IPS DF 6.9 (cell line): ENCODE measurements at places on chromosomes 3 and 15.

DNA sequence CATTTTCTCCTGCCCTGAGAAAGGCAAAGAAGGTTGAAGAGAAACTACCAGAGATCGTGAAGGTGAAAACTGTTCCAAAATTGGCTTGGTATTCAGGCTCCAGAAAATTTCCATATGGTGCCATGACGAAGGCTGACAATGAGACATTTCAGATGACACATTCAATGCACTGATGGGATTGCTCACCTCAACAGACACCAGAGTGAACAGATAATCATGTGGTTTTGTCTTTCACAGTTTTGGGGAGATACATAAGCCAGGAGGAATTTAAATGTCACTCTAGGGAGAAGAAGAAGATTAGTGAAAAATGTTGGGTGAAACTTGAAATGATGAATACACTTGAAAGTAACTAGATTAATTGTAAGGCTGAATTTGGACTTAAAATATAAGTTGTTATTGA is 339.7 kb upstream of the EPHA3 start:
- DNase-seq: no peak

- no peak for DNase-seq
These were observed 427.6 kb upstream of the SEMA6D start for GRCh38 chr15:47289656-47290055.

DNA sequence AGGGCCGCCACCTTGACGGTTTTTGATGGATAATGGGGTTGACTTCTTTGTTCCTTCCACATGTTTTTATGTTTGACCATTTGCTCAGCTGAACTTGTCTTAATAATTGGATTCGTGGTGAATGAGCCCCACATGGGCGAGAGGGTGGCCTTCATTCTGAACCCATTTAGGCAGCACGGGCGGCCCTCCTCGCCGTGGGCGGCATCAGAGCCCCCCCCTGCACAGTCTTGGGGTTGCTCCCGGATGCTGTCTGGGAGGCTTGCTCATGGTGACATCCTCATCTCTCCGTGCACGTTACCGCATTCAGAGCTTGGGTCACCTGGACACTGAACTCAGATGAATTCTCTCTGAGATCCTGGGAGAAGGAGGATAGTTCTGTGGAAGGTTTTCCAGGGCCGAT is 172.3 kb upstream of the OSBPL11 start:
- no peak for DNase-seq

GRCh38 chr15:85534031-85534430 is 153.6 kb downstream of the AKAP13 start:
- no peak for DNase-seq

DNA sequence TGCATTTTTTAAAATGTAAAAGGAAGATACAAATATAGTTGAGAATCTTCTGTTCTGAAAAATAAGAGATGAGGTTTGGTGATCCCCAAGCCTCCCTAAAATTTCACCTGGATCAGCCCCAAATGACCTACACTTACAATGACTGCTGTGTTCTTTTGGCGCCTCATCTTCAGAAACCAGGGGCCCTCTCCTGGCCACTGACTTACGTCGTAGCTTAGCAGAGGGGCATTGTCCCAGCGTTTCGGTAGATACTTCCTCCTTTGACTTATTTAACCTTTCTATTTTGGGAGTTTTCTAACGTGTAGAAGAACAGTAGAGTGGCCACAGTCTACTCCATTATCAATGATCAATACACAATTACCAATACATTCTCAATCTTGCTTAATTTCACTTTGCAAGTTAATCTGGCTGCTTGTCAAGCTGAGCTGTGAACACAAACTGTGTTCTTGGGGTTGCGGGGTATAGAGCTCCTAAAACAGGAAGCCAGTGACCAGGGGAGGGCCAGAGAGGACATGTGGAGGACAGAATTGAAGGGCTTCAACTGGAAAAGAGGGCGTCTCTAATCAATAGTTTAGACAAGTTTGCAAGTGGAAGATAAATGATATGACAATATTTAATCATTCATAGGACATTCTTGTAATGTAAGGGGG is 419.5 kb downstream of the LPP start:
- no peak for DNase-seq

- DNase-seq: peak; percentile 75
These were observed at the start of gene THBS1 for GRCh38 chr15:39580485-39581241. Gene THBS1, plus strand, starts transcription at chr15:39581079. Its CDS starts 779 bp downstream, at chr15:39581858.

GRCh38 chr3:52088445-52089367 is 32.3 kb upstream of the DUSP7 start:
- DNase-seq: no peak

DNA sequence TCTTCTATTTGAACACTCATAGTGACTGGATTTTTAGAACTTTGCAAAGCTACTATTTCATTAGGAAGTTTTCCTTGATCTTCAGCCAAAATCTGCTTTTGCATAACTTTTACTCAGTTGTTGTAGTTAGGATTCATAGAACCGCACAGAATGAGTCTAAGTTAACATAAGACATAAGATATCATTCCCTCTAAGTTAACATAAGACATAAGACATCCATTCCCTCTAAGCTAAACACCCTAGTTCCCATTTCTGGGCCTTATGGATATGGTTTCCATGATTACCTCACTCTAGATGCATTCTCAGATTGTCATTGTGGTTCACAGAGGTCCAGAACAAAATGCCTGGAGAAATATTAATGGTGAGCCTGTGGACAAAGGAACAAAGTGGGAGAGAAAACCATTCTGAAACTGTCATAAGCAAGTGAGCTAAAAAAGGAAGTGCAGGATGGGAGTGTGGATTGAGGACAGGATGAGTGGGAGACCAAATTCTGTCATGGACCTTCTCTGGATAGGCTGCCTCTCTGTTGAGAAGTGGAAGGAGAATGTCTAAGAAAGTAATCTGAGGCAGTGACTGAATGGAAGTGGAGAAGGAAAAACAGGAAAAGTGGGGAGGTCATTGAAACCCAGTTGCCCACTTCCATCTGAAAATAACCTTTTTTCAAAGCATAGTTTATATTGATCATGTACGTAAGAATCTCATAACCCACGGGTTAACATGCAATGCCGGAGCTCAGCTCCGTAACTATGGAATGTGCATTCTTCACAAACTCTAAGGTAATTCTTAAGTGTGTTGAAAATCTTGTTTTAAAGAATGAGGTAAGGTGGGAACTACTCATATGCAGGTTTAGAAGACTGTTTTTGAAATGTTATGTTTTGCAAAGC is 37.4 kb upstream of the SECISBP2L start:
- no peak for DNase-seq

- peak; percentile 33 for DNase-seq
These were observed 9.7 kb downstream of the ITIH4 start for GRCh38 chr3:52820736-52821135.

GRCh38 chr15:70156671-70157271 is 59.1 kb upstream of the TLE3 start:
- no peak for DNase-seq

GRCh38 chr15:32905481-32905880 is 187.7 kb downstream of the GREM1 start:
- no peak for DNase-seq

DNA sequence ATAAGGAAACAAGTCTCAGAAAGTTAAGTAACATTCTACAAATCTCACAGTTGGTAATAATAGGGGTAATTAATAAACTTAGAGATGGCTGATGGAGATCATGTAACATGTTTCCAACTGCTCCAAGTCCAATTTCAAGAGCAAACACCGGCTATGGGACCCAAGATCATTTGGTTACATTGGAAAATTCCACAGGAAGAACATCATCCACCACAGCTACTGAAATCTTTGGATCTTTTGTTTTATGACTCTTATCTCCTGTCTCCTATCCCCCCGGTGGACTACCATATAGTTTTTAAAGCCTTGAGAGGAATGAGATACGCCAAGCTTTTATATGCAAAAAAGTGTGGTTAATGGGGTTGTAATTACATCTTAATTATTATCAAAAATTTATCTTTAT is 216.1 kb downstream of the WNT5A start:
- DNase-seq: no peak

DNA sequence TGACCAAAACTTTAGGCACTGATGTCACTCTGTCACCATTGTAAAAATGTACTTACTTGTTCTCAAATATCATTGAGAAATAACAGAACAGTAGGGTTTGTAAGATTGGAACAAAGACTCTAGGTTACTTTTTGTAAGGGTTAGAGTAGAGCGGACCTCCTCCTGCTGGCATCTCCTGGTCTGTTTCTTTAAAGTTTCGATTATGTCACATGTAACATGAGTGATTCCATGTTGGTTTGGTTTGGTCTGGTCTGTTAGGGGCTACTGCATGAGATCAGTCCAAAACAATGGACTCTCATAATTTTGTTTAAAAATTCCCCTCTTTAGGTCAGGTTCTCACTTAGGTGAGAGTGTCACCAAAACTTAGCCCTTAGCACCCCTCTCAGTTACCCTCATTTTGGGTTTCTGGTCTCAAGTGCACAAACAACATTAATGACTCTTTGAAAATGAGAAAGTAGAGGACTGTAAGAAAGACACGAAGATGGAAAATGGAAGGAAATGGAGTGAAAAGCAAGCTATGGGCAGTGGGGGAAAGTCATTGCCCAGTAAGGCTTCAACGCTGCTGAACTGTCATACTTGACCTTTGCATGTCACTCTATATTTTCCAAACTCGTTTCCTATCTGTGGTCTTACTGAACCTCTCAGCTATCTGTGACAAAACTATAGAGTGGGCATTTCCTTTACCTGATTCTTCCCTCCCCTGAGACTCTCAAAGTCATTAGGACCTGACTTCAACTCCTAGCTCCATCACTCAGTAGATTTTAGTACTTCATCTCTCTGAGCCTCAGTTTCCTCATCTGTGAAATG is 52.7 kb downstream of the LDHAL6B start:
- no peak for DNase-seq

- no peak for DNase-seq
These were observed 764.0 kb upstream of the DPPA4 start for GRCh38 chr3:110101361-110101760.

DNA sequence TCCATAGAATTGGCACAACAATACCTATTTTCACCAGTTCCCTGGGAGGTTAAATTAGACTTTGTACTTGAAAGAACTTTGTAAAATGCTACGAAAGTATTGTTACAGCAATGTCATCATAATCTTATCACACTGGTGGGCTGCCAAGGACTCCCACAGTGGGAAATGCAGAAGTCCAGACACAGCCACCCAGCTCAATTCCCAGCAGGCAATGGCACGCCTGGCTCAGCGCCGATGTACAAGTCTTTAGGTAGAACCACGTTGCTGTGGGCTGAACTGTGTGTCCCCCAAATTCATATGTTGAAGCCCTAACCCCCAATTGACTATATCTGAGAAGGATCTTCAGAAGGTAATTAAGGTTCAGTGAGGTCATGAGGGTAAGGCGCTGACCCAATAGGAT is 12.3 kb downstream of the MYO5C start:
- DNase-seq: no peak

DNA sequence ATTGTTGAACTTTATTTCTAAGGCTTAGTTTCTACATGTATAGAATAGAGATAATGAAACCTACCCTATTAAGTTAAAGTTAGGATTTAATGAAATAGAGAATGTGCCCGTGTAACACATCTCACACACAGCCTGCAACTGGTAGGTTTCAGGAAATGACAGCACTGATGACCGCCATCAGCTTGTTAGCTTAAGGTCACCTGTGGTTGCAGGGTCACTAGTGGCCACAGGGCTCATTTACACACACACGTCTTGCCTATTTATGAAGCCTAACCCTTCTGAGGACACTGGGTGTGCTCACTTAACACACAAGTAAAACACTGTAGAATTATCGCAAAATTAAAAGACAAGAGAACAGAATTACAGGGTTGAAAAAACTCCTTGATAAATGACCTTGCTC is 20.1 kb downstream of the CHRM5 start:
- no peak for DNase-seq

GRCh38 chr15:88623061-88623460 is 1.9 kb downstream of the AEN start:
- DNase-seq: no peak

DNA sequence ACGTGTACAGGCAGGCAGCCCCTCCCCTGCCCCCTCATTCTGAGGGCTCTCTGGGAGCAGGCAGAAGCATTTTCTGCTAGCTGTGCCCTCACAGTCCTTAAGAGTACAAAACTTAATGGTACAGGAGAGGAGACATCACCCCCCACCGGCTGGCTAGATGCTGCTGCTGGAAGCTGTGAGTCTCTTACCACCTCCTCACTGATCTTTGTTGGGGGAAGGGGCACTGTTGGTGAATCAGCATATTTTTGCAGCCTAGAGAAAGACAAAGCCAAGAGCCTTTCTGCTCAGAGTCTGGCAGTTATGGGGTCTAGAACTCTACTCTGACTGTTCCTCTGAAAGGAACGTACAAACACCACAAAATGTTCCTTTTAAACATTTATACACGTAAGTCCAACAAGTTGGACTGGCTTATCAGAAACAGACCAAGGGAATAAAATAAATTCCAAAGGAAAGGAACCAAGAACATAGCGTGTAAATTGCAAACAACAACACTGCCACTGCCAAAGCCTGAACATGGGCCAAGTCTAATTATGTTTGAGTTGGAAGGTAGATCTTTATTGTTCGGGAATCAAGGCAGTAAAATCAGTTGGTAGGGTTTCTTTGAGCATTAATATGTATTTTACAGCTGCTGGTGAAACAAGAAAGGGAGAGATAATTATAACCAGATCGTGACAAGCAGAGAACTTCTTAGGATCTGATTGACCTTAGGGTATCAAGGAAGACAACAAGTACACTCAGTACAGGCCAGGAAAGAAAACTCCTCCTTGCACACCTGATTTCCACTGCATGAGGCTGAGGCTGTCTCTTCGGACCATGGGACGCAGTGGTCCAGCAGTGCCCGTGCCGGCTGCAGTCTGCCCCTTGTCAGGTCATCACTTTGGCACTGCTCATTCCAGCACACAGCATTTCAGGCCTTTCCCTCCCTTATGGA is 27.4 kb downstream of the CLK3 start:
- DNase-seq: no peak

- DNase-seq: no peak
These were observed 52.7 kb downstream of the OTOL1 start for GRCh38 chr3:161549261-161549660.

DNA sequence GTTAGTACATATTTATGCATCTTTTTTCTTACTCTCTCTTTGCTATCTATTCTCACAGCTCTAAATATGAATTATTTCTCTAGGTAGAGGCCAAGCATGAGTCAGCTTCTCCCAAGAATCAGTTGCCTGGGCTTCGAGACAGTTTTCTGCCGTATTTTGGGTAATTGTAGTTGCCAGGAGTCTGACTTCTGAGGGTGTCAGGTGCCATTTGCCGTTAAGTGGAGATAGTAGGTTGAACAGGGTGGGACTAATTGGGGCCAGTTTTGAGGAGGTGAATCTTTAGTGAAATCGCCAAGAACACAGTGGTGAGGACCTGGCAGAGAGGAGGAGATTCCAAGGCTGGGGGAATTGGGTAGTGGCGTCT is 7.8 kb upstream of the NRROS start:
- no peak for DNase-seq
